Fibroblast of skin of left quadriceps (primary cell): ENCODE measurements at places on chromosomes 6 and 20.

DNA sequence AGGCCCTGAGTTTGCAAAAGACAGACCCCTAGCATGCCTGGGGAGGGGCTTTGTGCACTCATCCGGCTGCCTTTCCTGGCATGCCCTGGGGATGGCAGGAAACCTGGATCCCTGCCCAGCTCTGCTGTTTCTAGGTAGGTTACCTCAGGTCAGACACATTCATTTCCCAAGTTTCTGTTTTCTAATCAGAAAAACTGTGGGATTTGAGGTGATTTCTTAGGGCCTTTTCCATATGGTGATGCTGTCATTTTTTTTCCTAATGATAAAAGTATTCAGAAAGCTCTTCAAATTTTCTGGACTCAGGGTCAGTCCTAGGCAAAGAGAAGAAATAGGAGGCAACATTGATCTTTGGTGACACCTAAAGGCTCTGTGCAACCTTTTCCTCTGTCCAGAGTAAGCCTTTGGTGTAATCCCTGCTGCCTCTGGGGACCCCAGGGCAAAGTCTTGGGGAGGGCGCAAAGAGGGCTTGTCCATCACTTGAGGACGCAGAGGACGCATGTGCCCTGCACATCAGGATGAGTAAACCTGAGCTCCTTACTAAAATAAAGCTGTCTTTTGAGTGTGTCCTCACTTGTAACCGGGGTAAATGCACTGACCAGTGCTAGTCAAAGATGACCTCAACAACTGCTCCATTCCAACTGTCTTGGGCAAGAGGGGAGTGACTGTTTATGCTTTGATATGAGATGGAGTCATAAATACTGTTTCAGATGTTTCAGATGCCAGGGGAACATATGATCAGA lies 13.5 kb upstream of the TRAM2 start:
- DNase-seq = no peak

DNA sequence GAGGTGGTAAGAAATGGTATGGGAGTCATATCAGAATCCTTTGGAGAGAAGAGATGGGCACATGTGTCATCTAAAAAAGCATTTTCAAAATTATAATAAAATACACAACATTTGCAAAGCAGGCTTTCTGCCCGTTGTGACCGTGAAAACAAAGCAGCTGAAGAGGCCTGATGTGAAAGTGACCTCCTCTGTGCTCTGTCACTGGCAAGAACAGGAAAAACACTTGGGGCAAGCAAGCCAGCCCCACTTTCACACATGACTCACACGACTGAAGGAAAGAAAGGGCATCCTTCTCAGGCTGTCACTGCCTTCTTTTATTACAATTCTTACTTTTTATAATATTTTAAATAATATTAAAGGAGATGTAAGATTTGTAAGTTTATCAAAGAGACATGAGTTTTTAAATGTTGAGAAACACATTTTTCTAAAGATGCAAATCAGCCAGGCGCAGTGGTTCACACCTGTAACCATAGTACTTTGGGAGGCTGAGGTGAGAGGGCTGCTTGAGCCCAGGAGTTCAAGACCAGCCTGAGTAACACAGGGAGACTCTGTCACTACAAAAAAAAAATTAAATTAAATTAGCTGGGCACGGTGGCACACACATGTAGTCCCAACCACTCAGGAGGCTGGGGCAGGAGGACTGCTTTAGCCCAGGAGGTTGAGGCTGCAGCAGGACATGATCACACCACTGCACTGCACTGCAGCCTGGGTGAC lies 143.7 kb downstream of the BTBD9 start:
- DNase-seq = no peak

GRCh38 chr6:149044528-149044927 lies 273.0 kb upstream of the TAB2 start:
- no peak for DNase-seq

DNA sequence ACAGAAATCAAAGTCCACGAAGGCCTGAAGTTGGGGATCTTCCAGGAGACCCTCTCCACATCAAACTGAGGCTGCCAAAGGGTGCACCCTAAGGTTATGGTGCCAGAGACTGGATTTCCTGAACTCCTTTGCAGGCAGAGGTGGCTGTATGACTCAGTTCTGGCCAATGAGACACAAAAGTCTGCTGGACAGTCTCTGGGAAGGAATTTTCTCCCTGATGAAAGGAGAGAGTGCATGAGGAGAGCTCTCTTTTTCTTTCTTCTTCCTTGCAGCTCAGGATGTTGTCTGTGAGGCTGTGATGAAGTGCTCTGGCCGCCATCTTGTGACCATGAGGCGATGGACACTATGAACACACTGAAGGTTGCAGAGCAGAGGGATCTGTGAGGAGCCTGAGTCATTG lies 85.2 kb downstream of the MDGA1 start:
- DNase-seq = no peak

DNA sequence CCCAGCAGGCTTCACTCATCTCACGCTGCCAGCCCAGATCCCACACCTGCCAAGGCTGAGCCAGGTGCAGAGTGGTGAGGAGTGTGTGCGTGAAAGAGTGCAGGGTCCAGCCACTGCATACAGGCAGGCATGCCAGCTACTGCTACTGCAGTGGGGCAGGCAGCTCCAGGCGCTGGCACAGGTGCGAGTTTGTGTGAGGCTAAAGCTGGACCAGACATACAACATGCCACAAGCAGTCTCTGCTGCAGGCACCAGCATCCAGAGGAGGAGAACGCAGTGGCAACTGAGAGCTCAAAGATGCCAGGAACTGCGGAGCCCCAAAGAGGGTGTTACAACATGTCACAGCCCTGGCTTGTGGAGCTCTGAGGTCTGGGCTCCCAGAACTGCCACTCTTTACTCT lies 149.8 kb downstream of the EYS start:
- DNase-seq = no peak

DNA sequence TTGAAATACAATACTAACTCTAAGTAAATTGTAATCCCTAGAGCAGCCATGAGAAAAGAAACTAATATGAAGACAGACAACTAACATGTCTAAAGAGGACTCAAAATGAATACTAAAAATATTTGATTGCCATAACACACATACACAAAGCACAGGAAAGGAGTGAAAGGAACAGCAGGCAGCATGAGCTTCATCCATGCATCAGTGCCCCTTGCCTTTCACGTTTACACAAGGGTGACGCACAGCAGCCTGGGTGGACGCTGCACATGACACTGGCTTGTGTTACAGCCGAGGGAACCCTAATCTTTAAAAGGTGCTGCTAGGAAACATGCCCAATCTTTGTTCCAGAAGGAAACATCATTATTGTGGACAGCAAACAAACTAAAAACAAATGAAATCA lies 123.5 kb downstream of the MAN1A1 start:
- no peak for DNase-seq

DNA sequence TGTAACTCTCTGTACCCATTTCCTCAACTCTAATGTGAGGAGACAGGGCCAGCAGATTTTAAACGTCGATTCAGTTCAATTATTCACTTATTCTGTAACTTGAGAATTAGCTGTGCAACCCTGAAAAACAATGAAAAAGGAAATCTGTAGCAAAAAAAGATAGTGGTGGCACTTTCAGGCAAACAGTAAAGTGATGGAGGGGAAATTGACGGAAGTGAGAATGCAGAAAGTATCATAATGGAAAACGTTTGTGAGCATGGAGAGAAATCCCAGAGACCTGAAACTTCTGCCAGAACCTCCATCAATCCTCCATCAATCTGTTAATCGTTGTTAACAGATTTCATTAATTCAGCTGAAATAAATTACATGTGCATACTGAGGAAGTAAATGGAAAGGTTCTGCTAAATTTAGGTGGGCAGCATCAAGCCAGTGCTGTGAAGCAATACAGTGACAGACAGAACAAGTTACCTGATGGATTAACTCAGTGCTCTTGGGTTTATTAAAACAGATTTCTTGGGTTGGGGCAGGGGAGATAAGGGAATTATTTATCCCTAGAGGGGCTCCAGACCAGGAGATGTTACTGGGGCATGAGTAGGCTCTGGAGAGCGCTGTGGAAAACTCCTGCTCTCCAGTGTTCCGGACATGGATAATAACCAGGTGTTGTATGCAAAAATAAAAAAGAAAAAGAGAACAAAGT lies 17.5 kb downstream of the KIZ start:
- no peak for DNase-seq

GRCh38 chr6:14381829-14382677 lies 264.5 kb downstream of the CD83 start:
- DNase-seq = no peak
